ENCODE measurements at places on chromosomes 7 and 10.

GRCh38 chr10:4396401-4397283, 429.4 kb upstream of the AKR1E2 start:
- DNase-seq: no peak

DNA sequence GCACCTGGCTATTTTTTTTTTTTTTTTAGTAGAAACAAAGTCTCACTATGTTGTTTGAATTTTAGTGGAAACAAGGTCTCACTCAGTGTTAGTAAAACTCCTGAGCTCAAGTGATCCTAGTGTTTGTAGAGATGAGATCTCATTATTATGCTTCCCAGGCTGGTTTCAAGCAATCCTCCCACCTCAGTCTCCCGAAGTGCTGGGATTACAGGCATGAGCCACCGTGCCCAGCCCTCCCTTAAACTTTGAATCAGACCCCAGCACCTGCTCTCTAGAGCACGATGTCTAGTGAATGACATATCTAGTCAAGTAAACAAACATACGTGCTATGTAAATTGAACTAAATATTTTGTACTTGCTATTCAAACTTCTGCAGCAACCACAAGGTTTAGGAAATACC, 105.6 kb upstream of the MYO3A start:
- no peak for DNase-seq

GRCh38 chr7:604001-604883, 84.6 kb upstream of the PDGFA start:
- peak; percentile 25 for DNase-seq

GRCh38 chr7:157001920-157002818, 8.3 kb downstream of the MNX1 start:
- no peak for DNase-seq

DNA sequence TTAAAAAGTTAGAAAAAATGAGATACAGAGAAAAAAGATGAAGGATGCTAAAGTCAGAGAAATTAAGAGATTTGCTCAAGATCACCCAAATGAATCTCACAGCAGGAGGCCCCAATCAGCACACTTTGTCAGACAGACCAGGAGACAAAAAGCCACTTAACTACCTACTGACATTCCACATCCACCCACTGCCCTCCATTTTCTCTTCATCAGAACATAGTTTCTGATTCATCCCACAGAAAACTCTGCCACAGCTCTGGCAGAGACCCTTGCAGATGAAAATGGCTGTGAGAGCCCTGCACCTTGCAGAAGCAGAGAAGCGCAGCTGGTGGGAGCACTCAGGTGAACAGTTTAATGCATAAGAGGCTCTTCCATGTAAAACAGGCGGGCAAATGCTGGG, 26.6 kb downstream of the DGKI start:
- no peak for DNase-seq

DNA sequence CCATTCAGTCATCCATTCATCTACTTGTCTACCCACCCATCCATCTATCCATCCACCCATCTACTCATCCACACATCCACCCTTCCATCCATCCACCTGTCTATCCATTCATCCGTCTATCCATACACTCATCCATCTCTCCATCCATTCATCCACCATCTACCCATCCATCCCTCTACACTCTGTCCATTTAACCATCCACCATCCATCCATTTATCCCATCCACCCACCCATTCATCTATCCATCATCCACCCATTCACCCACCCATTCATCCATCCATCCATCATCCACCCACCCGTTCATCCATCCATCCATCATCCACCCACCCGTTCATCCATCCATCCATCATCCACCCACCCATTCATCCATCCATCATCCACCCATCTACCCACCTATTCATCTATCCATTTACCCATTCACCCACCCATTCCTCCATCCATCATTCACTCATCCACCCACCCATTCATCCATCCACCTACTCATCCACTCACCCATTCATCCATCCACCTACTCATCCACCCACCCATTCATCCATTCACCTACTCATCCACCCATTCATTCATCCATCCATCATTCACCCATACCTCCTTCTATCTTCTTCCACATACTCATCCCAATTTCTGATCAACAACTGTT, 39.3 kb upstream of the ELFN1 start:
- no peak for DNase-seq

DNA sequence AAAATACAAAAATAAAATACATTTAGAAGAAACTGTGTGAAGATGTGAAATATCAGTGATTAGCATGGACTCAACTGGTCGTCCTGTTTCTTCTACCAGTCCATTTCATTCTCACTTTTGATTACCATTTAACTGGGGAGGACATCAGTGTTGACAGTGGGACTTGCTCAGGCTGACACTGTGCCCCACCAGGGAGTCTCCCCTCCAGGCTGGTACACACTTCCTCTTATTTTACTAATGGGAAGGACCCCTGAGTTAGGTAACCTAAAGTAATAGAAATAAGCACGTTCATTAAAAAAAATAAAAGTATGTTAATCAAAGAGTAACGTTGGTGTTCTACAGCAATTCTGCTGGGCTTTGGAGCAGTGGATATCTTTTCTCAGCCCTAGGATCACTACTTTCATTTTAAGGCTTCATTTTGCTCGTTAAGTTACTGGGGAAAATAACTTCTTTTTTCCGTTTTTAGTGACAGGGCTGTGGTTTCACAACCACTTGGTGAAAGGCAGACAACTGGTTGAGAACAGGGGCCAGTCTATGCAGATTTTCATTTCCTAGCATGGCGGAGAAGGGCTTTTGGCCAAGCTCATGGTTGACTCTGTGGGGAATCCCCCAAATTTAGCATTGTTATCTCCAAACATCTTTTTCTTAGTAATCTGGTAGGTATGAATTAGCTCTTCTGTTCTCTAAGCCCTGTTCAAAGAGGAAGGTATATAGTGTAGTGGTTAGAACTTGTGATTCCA, 2.1 kb downstream of the SNX10 start:
- DNase-seq: no peak

- no peak for DNase-seq
These were observed 755.2 kb downstream of the AUTS2 start for GRCh38 chr7:70353330-70353945.

DNA sequence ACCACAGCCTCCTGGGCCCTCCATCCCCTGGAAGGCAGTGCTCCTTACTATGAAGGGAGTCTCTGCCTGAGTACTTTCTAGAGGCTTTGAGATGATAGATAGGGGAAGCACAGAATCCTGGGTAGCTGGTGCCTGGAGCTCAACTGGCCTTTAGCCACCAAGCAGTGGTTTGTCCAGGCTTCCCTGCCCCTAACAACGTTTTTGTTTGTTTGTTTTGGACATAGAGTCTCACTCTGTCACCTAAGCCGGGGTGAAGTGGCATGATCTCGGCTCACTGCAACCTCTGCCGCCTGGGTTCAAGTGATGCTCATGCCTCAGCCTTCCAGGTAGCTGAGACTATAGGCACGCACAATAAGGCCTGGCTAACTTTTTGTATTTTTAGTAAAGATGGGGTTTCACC, 289.4 kb downstream of the PLXNA4 start:
- DNase-seq: no peak

- no peak for DNase-seq
These were observed 143.8 kb upstream of the RHEB start for GRCh38 chr7:151663382-151664100.

DNA sequence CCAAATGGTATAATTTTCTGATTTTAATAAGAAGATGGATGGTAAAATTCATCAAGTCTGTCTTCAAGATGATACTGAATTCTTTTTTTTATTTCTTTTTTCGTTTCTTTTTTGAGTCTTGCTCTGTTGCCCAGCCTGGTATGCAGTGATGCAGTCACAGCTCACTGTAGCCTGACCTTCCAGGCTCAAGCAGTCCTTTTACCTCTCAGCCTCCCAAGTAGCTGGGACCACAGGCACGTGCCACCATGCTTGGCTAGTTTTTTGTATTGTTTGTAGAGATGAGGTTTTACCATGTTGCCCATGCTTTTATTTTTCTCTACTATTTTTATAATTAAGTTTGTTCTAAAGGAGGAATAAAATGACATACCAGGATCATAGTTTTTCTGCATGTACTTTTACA, 52.1 kb upstream of the HELLS start:
- DNase-seq: no peak

- no peak for DNase-seq
These were observed 600.5 kb downstream of the MAGI2 start for GRCh38 chr7:78852951-78853350.

- peak; percentile 63 for DNase-seq
These were observed 98.7 kb upstream of the PPIF start for GRCh38 chr10:79248341-79249185.

GRCh38 chr7:41630741-41631140, 72.1 kb downstream of the INHBA start:
- no peak for DNase-seq

DNA sequence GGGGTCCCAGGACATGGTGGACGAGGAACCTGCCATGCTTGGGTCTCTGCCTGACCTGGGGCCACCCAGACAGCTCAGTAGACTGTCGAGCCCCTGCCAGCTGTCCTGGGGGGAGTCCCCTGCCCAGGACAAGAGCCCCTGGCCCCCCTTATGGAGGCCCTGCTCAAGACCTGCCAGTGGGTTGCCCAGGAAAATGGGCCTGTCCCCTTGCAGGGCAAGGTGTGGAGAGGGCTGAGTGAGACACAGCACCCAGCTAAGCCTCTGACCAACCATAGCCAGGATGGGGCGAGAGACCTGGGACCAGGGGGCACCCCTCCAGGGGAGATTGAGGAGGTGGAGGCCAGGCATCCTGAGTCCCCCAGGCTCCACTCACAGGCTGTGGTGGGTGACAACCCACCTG, 1.8 kb downstream of the FUOM start:
- no peak for DNase-seq

DNA sequence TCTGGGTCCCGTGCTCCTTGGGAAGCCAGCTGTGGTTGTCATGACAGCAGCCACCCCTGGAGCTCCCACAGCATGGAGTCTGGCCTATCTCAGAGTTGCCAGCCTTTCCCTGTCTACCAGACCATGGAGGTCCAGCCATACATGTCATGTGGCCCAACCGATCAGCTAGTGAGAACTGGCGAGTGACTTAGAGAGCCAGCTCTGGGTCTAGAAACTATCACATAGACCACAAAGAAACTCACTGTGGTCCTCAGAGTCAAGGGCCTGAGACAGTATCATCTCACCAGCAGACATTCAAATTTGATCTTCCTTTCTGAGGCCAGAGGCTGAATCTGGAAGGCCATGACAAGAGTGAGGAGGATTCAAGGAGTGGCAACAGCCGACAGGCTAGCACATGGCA, 223.3 kb upstream of the GPR26 start:
- no peak for DNase-seq

DNA sequence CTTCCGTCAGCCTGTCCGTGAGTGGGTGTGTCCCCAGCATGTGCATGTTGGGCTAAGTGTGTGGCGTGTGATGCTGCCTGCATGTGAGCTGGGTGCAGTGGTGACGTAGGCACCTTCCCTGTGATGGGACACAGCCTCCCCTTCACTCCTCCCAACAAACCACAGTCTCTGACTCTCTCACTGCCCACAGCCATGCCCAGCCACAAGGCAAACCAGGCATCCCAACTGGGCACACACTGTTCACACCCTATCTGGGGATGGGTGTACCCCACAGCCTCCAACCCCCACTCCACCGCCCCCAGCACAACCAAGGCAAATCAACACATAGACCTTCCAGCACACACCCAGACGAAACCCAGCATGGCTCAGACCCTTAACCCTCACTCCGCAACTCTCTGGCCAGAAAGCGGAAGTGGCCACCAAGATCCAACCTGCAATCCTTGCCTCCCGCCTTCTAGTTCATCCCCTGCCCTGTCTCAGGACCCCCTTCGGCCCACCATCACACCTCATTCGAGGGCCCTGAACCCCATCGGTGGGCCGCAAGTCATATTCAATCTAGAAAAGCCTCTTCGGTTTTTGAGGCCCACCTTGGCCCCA, 10.4 kb downstream of the PSD start:
- DNase-seq: no peak

DNA sequence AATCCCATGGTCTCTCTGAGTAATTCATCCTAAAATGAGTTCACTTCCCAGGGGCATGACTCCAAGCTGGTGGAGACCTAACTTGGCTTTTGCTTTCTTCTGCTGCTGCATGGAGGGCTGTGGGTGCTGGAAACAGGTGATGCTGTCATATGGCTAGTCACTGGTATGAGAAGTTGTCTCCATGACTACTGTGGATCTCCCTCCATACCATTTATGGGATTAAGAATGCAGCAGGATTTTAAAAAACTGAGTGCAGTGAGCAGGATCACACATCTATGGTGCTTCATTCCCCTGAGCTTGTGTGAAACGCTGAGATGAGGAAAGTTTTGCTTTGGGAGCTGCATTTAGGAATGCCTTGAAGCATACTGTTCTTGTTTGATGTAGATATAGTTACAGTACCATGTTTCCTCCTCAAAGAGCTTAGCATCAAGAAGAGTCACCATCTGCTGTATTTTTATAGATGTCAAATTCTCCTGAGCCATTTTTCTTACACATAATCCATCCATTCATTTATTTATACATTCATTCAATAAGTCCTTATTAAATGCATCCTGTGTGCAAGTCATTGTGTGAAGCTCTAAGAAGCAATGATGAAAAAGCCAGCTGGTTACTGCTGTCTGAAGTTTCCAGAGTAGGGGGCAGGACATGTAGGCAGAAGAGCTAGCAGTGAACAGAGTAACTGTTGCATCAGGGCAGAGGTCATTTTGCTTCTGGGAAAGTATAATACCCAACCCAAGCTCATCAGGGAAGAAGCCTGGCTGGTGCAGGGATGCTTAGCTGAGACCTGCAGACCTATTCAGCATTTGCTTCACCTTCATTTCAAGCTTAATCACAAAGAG, 534.8 kb downstream of the AUTS2 start:
- DNase-seq: no peak

GRCh38 chr7:132575419-132575981, 770 bp downstream of the PLXNA4 start:
- DNase-seq: peak; percentile 41

- peak; percentile 1 for DNase-seq
These were observed 111.3 kb upstream of the CARD11 start for GRCh38 chr7:3154881-3155494.

DNA sequence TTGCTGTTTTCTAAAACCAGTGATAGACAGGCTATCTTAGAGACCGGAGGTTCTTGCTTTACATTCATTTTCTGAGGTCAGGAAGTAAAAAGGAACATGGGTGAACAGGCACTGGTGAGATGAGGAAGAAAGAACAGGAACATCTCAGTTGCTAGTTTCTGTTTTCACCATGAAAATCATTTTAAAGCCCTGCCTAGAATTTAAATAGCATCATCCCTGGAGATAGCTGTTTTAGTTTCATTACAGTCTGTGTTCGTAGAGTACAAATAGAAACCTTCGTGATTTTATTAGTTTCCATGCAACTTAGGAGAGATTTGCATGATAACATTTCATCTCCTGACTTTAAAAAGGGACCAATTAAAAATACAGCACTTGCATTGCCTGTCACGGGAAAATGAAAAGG, 14.7 kb downstream of the KCNMA1 start:
- peak; percentile 26 for DNase-seq

DNA sequence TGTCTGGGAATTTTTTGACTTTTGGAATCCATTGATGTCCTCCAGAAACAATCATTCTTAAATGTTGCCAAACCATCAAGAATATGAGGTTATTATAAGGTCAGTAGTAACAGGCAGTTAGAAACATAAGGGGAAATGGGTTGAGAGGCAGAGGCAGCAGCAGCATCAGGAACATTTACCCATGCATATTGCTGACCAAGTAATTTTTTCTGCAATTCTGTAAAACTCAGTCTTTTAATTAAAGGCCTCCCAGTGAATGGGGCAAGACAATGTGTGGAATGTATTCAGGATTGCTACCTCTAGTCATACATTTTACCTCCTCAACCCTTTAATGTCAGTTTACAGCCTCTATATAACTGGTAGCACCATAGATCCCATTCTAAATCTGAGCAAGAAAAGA, 66.5 kb upstream of the SKAP2 start:
- no peak for DNase-seq
